RPMI7951 (cell line): ENCODE measurements at places on chromosomes 2 and 18. TPM values are rescaled to one million over a fixed set of nuclear protein-coding genes. Genes with fewer than 3 reads are reported as not detected.
A peak's percentile ranks its signal among the peaks of the same experiment; 100 is the strongest.

- DNase-seq = peak; percentile 98
Measured at GRCh38 chr2:100893392-100894104, 73.6 kb downstream of the NPAS2 start.

GRCh38 chr2:69305712-69306392 lies 81.2 kb downstream of the GFPT1 start:
- DNase-seq = peak; percentile 55

Gene LYG2
- total RNA-seq = not detected in 2 replicates

Gene COL4A3
- 0.29 and 1.2 TPM in 2 replicates for total RNA-seq

Gene OTOS
- 1.7 TPM in 1 of 2 replicates, not detected in the other for total RNA-seq

DNA sequence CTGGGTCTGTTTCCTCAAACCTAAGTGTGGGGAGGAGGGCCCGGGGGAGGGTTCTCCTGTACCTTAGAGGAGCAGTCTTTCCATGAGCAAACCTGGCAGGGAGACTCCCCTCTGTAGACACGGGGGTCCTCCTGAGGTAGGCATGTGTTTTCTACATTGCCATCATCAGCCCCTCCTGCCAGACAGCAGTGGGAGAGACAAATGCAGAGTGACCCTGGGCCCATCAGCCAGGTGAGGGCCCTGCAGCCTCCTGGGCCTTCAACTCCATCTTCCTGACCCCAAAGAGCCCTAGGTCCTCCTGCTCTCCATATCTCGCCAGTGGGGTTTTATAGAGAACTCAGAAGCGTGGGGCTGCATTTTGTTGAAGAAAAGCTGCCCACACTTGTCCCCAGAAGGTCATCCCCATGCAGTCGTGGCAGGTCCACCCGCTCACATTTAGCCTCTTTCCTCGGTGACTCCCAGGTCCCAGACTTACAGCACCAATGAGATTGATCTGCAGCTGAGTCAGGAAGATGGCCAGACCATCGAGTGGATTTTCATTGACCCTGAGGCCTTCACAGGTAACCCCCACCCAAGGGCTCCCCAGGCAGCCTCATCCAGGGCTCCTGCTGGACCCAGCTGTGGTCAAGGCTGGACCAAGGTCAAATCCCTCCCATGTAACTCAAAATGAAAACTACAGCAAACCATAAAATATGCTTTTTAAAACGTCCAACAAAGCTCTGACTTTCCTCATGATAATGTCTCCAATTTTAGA lies 2.6 kb downstream of the CHRNG start:
- no peak for DNase-seq

DNA sequence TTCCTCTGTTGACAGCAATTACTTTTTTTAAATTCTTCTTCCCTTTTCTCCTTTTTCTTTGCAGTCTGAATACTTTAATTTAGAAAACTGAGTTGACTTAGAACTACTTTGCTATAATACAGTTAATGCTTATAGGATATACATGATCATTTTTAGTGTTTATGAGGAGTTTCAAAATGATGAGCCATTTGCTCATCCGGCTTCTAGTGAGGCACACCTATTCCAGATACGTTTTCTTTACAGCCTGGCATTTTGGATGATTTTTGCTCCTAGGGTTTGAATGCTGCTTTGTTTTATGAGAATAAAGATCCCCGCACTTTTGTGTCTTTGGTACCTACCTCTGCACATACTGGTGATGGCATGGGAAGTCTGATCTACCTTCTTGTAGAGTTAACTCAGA lies 52.8 kb downstream of the EIF5B start:
- no peak for DNase-seq

Gene FAM136A
- total RNA-seq = 45.0 and 50.1 TPM in 2 replicates

Gene ELOA2
- total RNA-seq = not detected in 2 replicates

Gene NEU4
- not detected in 2 replicates for total RNA-seq

Gene LIPG
- 0.60 and 2.2 TPM in 2 replicates for total RNA-seq

Gene EFR3B
- 0.60 and 1.1 TPM in 2 replicates for total RNA-seq

GRCh38 chr2:112690853-112691401 lies 29.9 kb upstream of the NT5DC4 start:
- peak; percentile 68 for DNase-seq

GRCh38 chr2:189580241-189580651 lies 340 bp downstream of the SLC40A1 start:
- DNase-seq = peak; percentile 3

- no peak for DNase-seq
Measured at GRCh38 chr18:13232086-13232917, 13.7 kb downstream of the LDLRAD4 start.

- no peak for DNase-seq
Measured at GRCh38 chr18:26135548-26135947, 1.9 kb downstream of the PSMA8 start.

GRCh38 chr2:191566344-191566743 lies 111.6 kb upstream of the NABP1 start:
- peak; percentile 66 for DNase-seq

Gene ATP6V1C2
- 0.10 and 0.12 TPM in 2 replicates for total RNA-seq

DNA sequence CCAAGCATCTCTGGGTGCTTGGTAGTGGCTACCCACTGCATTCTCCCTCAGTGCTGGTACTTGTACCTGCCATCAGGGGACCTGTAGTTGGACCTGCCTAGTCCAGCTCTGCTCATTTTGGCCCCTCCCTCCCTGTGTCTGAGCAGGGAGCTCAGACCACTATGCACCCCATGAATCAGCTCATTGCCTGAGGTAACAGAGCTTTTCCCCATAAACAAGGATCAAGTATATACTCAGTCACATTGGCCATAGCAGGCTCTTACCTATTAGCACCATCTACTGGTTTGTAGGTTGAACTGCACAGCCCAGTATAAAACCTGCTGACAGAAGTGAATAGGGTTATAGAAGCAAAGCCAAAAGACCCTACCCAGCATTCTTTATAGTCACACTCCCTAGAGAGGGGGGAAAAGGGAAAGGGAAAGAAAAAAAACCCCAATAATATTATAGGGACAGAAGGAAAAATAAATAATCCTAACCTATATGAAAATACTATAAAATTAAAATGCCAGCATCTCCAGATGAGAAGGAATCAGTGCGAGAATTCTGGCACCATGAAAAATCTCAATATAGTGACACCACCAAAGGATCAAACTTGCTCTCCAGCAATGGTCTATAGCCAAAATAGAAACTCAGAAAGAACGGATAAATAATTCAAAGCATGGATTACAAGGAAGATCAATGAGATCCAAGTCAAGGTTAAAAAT lies 6.9 kb upstream of the FLACC1 start:
- peak; percentile 77 for DNase-seq

DNA sequence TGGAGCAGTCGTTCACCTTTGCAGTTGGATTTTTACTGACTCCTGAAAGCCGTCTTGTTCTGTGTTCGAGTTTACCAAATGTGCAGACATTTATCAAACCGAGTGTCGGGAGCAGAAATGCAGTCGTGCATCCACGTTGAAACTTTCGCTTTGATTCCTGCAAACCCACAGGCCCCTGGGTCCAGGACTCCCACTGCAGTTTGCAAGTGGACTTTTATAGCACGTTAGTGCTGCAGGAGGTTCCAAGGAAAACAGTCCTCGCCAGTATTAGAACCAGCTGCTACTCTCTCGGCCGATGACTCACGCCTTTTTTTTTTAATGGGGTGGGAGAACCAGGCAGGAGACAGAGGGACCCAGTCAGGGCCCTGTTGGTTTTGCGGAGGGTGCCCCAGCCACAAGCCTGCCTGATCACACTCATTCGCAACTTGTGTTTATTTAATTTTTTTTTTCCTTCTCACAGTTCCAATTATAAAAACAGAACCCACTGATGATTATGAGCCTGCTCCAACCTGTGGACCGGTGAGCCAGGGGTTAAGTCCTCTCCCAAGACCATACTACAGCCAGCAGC lies 90.1 kb downstream of the NFATC1 start:
- DNase-seq = peak; percentile 83

GRCh38 chr2:62437785-62438184 lies 68.2 kb downstream of the TMEM17 start:
- no peak for DNase-seq

Gene MC4R
- not detected in 2 replicates for total RNA-seq

DNA sequence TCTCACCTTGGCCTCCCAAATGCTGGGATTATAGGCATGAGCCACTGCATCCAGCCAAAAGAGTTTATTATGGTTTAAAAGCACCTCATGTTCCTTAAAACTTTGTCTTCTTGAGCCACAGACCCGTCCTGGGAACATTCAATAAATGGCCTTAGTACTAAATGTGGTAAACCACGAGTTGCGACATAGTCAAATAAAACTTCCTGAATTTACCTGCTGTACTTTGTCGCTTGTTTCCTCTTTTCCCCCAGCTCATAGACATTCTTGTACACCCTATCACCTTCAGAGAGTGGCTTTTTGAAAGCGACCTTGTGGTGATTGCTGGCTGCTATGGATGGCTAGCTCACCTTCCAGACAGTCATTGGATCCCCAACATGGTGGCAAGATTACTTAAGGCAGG lies 310.4 kb downstream of the LRRTM1 start:
- DNase-seq = no peak

DNA sequence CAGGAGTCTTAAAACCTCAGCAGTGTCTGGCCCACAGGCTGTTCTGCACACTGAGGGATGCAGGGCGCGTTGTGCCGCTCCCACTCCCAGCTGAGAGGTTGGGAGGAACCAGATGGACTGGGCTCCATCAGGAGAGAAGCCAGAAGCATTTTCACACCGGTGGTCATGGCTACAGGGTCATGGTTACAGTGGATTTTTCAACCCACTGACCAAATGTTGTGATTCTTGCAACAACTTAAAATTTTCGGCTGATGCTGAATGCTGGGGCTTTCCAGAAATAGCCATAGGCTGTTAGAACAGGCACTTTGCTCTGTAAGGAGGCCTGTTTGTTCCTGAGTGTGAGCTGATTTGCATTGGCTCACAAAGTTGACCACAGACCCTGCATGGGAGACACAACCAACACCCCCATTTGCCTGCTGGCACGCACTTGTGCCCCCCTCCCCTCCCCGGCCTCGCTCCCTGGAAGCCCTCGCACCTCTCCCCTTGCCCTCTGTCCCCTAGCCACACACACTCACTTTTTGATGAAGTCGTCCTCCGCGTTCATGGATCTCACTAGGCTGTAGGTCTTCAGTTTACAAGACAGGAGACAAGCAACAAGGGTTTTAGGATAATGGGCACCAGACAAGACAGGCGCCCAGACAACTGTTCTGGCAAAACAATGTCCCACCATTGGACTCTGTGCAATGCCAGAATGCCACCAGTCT lies 3.4 kb downstream of the LPIN1 start:
- DNase-seq = peak; percentile 59

DNA sequence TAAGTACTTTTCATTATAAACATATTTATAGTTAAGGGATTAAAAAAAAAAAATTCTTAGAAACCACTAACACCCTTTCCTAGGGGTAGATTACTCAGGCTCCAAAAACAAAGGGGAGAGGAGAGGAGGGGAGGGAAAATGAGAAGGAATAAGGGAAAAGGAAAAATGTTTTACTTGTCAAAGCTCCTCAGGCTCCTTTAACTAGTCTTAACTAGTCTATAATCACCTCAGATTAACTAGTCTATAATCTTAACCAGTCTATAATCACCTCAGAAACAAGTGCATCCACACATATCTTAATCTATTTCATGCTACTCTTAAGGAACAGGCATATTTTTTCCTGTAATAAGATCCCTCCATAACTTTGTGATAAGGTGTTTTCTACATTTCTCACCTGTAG lies 76.4 kb downstream of the KANSL1L start:
- DNase-seq = no peak

DNA sequence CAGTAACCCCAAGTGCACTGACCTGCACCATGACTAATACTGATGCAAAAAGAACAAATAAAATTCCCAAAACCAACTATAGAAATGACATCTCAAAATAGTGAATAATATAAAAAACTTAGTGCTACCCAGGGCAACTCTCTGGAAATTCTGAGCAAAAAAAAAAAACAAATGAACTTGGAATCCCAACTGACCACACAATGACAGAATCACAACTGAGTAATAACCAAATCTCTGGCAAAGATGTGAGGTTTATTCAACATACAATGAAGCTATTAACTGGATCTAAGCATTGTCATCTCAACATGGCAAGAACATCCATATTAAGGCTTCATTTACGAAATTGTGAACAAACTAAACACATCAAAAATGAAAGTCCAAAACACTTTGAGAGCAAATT lies 22.7 kb downstream of the EXOC6B start:
- peak; percentile 17 for DNase-seq

DNA sequence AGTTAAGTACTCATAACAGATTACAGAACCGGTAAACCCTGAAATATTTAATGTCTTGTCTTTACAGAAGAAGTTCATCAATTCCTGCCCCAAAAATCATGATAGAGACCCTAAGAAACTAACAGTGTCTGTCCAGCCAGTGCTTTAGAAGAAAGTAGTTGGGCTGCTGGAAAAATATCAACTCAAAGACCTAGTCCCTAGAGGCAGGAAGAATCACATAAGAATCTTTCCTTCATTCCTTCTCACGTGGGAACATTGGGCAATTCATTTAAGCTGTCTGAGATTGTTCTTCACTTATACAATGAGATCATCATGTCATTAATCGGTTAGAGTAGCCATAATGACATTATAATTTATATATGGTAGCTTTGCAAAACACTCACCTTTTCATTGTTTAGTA lies 156.4 kb downstream of the CCBE1 start:
- no peak for DNase-seq

Gene B3GNT7
- 0.49 and 0.60 TPM in 2 replicates for total RNA-seq

Gene HOXD3
- 1.6 and 2.1 TPM in 2 replicates for total RNA-seq

- DNase-seq = no peak
Measured at GRCh38 chr2:3601561-3602271, 6.8 kb downstream of the COLEC11 start.

Gene TGFA
- total RNA-seq = 4.2 and 4.3 TPM in 2 replicates

- DNase-seq = no peak
Measured at GRCh38 chr2:105432044-105432399, 33.2 kb upstream of the FHL2 start.

- peak; percentile 59 for DNase-seq
Measured at GRCh38 chr2:137255990-137256389, 490.6 kb downstream of the THSD7B start.

DNA sequence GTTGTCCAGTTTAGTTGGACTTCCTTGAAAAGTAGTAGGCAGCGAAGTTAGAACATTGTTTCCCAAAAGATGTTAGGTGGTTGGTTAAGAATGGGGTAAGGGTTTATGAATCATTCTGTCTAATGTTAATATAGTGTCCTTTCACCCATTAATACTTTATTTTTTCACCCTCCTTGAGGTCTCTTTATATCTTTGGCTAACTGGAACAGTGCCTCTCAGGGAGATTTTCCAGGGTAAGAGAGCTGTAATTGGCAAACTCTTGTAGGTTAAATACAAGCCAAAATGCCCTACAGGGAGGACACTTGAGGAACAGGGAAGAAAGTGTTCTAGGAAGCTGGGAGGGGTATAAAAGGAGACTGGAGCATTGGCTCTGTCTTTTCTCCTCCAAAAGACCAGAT lies 22.3 kb downstream of the C18orf63 start:
- DNase-seq = no peak

Gene GALNT13
- total RNA-seq = not detected in 2 replicates
